ENCODE measurements at places on chromosomes 3 and 15.

DNA sequence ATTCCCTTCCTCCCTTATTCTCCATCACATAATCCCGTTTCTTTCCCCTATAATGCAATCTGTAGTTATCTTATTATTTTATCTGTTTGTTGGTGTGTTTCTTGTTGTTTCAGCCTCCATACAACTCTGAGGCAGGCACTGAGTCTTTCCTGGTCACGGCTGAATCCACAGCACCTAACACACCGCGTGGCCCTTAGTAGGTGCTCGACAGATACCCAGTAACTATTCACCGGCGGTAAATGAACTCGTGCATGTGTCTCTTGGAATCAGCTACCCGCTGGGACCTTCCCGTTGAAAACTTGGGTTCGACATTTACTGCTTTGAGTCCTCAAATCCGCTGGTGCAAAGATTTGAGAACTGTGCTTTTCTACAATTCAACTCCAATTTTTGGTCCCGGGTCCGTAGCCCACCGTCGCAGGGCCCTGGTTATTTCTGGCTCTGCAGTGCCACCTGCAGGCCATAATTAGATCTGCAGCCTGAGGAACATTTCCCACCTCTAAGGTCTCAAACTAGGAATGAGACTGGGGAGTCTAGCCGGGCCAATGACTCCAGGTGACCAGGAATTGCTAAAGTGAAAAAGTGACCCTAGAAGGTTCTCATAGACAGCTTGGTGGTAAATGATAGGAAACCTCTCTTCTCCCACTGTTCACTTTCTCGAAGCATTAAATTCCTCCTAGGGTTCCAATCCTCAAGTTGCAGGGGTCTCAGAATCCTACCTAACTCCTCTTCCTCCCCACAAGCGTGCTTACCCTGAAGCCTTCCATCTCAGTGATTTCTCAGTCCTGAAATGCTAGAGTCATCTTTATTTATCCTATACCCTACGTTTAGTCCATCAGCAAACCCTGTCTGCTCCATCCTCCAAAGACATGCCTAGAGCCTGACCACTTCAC is 40.0 kb upstream of the TRH start:
- DNase-seq = peak; percentile 45

- no peak for DNase-seq
Observed at GRCh38 chr3:195708626-195709481, 11.9 kb upstream of the MUC20 start.

GRCh38 chr3:112086076-112086854 is at the start of gene C3orf52:
Gene C3orf52 (plus strand): TSS chr3:112086389. CDS start chr3:112086408, 19 bp downstream.
- DNase-seq = peak; percentile 90

DNA sequence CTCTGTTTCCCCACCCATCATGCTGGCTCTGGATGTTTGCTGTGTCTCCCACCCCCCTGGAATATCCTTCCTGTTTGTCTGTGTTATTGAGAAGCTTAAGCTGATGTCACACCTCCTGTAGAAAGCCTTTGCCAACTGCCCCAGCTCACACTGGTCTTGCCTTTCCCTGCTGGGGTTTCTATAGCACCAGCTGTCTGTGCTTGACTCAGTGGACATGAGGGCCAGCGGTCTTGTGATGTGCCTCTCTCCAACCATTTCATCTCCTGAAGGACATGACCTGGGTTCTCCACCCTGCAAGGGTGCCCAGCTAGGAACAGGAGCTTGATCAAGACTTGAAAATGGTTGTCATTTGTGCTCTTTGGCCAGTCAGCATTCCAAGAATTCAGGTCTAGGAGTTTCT is 14.7 kb downstream of the TMEM40 start:
- DNase-seq = no peak

- no peak for DNase-seq
Observed at GRCh38 chr3:129184396-129184657, 631 bp upstream of the CNBP start.

- no peak for DNase-seq
Observed at GRCh38 chr3:34175636-34176176, 377.3 kb downstream of the PDCD6IP start.

DNA sequence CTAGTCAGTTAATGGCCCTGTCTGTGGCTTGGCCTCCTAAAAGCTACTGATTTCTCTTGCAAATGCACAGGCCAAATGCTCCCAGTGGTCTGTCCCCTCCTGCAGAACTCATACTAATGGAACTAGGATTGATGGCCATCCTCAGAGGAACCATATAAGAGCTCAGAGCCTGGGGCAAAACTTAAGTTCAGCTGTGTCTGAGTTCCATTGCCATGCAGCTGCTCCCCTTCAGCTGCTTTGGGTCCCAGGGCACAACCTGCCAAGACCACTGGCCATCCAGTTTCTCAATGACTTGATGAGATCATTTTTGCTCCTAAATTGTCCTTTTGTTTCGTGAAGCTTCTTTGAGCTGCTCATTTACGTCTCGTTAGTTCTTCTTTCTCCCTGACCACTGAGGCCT is 529.5 kb upstream of the TBL1XR1 start:
- DNase-seq = no peak

DNA sequence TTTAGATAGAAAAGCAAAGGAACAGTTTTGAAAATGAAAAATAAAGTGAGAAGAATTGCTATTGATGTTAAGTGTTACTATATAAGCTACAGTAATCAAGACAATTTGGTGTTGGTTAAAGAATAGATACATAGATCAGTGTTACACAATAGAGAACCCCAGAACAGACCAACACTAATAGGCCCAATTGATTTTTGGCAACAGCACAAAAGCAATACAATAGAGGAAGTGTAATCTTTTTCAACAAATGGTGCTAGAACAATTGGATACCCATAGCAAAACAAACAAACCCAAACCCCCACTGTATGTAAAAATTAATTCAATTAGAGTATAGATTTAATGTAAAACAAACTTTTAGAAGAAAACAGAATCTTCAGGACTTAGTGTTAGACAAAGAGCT is 61.8 kb downstream of the ATP11B start:
- DNase-seq = no peak

DNA sequence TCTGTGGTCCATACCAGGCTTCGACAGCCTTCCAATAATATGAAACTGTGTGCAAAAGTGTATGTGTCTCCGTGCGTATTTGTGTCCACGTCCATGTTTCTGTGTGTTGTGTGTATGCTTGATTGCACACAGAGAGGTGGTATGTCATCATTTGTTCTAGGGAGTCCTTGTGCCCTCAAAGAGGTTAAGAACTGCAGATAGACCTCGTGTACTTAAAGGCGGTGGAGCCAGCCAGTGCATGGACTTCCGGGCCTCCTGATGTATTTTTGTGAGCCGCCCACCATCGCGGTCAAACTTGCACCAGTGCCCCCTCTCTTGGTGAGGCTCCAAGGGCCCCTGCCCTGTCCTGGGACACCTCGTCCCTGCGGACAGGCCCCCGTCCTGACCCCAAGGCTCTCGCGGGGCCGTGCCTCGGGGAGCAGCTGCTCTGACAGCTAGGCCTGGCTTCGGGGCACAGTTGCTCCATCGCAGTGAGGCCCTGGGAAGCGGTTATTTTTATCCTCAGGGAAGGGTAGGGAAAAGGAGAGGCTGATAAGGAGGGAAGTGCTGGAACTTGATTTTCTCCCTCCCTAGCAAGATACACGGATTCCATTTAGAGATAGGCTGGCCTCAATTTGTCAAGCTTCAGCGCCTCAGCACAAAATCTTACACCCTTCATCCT is 1.2 kb upstream of the RYK start:
- DNase-seq = no peak

GRCh38 chr15:93428807-93429351 is 339.9 kb upstream of the RGMA start:
- DNase-seq = no peak

- peak; percentile 62 for DNase-seq
Observed at GRCh38 chr3:139718415-139718814, 40.6 kb upstream of the NMNAT3 start.

GRCh38 chr15:54619180-54619579 is 577.6 kb downstream of the RSL24D1 start:
- no peak for DNase-seq

DNA sequence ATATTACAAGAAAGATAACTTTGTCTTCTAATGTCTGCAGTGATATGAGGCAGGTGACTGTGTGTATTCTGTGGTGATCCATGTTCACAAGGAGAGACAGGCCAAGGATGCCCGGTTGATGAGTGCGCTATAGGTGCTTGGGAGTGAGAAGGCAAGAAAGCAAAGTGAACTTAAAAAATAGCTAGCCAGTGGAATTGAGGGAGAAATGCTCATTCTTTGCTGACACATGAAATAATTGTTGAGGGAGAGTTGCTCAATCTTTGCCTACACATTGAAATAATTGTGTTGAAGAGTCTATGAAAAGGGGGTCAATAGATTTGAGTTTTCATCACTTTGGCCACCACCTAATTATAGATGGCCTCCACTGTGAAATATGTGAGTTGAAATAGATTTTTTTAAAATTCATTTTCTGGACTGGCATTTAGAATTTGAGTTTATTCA is 156.3 kb downstream of the LPP start:
- no peak for DNase-seq

DNA sequence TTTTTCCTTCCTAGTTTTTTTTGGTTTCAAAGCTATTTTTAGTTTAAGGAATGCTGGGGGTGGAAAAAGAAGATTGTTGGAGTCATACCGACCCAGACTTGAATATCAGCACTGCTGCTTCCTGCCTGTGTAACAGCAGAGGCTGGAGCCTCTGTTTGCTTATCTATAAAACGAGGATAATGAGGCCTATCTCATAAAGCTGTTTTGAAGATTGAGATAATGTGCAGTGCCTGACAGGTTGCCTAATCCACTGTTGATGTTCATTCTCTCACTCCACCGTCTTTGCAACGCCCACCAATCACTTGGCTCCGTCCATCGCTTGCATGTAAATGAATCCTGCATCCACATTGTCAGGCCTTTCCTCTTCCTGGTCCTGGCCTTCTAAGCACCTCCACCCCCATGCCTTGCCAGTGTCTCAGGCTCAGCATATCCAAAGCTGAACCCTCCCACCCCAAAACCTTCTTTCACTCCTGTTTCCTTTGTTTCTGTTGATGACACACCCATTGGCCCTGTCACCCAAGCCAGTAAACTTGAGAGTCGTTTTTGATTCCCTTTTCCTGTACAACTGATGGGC is 94.9 kb downstream of the MEX3B start:
- peak; percentile 45 for DNase-seq

GRCh38 chr3:29552051-29552450 is 271.2 kb downstream of the RBMS3 start:
- DNase-seq = peak; percentile 21

DNA sequence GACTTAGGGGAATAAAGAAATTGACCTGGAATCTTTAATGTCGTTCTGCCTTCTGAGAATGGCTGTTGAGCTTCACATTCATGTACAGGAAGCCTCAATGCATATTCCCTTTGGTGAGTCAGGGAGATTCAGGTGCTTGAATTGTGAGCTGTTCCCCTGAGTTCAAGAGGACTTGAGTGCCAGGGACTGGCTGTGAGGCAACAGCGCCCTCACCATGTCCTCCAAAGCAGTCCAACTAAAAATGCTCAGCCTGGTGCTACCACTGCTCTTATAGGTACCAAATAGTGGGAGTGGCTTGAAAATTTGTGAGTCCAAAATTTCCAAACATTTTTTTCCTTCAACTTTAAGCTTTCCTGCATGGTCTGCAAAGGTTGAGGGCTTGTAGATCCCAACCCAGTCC is 54.1 kb downstream of the LEO1 start:
- DNase-seq = no peak

- no peak for DNase-seq
Observed at GRCh38 chr15:83283813-83284558, 478 bp downstream of the BNC1 start.

GRCh38 chr15:64904189-64904588 is 7.5 kb upstream of the ANKDD1A start:
- DNase-seq = no peak

DNA sequence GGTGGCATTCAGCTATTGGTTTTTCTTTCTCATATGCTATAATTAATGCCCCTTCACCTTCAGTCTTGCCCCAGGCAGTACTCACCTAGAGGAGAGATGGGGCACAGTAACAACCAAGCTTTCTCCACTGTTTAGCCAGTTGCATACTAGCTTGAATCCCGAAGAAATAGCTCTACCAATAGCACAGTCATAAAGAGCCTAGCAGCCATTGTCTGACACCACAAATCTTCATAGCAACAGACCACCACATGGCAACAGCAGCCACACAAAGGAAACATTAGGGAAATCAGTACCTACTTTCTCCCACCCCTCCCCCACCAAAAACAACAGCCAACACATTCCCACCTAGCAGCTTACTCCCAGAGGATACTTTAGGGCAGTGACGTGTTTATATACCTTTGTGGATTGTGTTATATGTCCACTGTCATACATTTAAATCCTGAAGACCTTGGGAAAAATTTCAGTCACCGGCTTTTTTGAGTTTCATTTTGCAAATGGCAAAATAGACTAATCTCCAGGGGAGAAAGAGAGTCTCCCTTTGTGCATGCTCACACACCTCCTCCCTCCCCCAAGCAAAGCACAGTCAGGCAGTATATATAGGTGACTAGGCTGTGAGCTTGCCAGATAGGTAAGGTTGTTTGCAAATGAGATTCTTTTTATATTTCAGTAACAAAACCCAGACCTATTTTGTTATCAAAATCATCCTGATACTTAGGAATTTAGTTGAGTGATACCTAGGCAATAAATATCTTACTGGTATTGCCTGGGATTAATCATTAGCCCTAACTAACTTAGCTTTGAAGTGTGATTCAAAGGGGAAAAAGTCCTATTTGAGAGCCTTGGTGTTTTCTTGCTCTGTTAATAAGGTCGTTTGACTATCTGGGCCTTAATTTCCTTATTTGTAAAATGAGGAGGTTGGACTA is 140.6 kb downstream of the RBPMS2 start:
- DNase-seq = no peak

GRCh38 chr3:39387411-39387975 is 4.3 kb downstream of the SLC25A38 start:
- DNase-seq = no peak

GRCh38 chr3:171564748-171565480 is 104.7 kb upstream of the TNIK start:
- no peak for DNase-seq

GRCh38 chr3:188232656-188233055 is 78.7 kb downstream of the LPP start:
- no peak for DNase-seq

- no peak for DNase-seq
Observed at GRCh38 chr15:31274496-31275330, 51.9 kb upstream of the KLF13 start.

GRCh38 chr15:62940093-62940754 is 102.3 kb upstream of the TPM1 start:
- DNase-seq = no peak
